ENCODE measurements at places on chromosomes 12 and 14. TPM values are rescaled to one million over a fixed set of nuclear protein-coding genes. Genes with fewer than 3 reads are reported as not detected.

BDKRB2 gene
- total RNA-seq, result 43.9 TPM

GRCh38 chr14:85296456-85297210, 233.3 kb upstream of the FLRT2 start:
- DNase-seq, result peak; percentile 49

P2RX2 gene
- not detected for total RNA-seq

DNA sequence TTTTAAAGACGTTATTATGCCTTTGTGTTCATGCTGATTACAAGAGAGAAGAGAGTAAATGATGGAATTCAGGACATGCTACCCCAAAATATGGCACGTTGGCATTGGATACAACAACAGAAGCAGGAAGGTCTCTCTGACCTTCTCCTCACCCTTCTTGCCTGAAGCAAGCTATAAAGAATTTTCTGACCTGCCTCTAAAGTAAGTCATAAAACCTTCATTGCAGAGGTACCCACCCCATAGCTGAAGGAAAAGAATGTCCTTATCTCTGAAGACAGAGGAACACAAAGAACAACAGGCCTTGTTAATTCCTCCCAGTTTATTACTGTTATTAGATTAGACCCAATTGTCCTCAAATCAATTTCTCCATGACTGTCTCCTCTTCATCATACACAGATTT, 176.2 kb downstream of the FBXL14 start:
- no peak for DNase-seq

DNA sequence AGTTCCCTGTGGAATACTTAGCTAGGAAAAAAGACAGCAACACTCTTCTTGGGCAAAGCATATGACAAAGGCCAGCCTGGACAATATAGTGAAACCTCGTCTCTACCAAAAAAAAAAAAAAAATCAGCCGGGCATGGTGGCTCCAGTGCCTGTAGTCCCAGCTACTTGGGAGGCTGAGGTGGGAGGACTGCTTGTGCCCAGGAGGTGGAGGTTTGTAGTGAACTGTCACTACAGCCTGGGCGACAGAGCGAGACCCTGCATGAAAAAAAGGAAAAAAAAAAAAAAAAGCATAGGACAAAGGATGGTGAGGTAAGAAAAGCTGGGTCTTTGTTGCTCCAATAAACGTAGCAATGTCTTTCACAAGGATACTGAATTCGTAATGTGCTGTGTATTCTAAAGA, 1.1 kb downstream of the TXNDC16 start:
- no peak for DNase-seq

DNA sequence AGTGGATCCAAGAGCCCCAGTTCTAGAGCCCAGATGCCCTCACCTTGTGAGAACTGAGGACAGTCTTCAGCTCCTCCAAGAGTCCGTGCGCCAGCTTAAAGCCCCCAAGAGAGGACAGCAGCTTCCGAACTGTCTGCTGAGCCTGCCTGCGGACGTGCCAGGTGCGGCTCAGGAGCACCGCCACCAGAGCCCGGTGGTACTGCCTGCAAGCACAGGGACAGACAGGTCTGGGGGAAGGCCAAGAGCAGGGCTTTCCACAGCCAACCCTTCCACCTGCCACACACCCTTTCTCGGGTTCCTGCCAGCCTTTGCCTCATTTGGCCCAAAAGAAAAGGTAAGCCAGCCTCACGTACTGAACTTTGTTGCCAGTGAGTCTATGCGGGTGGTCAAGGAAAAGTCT, 30.2 kb downstream of the GCN1 start:
- DNase-seq, result no peak

- no peak for DNase-seq
These were observed 13.5 kb upstream of the CMKLR1 start for GRCh38 chr12:108352591-108352990.

RFX4 gene
- not detected for total RNA-seq

TEX52 gene
- not detected for total RNA-seq

DNA sequence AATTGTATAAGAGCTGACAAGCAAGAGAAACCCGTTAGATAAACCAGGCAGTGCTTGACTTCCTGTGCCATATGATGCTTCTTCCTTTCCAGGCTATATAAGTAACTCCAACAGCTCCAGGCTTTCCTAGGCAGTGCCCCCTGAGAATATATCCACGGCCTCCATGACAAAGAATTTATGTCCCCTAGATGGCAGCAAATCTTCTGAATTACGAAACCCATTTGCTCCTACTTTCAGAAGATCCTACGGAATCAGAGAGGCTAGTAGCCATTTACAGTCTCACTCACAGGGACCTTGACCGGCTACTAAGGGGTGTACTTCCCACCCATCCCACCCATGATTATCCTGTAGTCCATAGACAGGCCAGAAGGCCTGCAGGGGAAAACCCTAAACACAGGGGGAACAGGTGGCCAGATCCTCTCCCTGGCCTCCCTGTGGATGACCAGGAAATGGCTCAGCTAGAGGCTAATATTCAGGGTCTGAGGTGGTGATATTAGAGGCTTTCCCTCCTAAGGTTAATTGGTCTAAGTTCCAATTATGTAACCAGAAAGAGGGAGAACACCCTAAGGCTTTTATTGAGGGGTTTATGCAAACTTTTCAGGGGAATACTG, 77.2 kb upstream of the DCD start:
- no peak for DNase-seq

- no peak for DNase-seq
These were observed 14.5 kb upstream of the GPR162 start for GRCh38 chr12:6807170-6807569.

DNA sequence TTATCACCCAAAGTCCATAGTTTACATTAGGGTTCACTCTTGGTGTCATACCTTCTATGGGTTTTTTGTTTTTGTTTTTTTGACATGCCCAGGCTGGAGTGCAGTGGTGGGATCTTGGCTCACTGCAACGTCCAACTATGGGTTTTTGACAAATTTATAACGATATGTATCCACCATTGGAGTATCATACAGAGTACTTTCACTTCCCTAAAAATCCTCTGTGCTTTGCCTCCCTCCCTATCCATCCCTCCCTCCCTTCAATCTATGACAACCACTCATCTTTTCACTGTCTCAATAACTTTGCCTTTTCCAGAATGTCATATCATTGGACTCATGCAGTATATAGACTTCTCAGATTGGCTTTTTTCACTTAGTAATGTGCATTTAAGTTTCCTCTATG, 139.0 kb upstream of the CCDC198 start:
- no peak for DNase-seq

DNA sequence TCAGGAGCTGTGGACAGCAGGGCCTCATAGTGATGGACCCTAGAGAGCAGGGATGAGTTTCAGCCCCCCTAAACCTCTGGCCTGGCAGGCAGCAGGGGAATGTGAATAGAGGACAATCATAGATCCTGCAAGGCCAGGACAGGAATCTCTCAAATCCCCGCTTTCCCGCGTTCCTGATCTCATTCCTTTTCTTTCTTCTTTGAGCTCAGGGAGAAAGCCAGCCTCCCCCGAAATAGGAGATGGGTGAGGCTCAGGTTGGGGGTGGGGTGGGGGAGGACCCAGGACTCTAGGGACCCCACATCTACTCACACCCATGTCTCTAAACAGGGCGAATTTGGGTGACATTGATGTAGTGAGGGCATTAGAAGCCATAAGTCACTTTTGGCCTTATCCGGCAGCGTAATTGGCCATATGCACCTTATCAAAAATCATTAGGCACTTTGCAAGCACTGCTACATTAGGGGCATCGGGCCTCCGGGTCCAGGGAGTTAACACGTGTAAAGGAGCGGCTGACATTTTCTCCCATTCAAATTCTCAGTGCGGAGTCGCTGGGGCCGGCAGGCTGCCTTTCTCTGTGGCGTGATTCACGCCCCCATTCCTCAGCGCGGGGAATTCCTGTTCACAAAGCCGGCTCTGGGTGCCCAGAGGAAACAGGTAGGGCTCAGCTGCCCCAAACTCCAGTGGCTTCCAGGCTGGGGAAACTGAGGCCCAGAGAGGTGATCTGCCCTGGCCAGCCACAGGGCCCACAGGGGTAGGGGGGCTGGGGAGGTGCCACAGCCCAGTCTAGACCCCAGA, 1.5 kb downstream of the LHX5 start:
- DNase-seq, result no peak

DNA sequence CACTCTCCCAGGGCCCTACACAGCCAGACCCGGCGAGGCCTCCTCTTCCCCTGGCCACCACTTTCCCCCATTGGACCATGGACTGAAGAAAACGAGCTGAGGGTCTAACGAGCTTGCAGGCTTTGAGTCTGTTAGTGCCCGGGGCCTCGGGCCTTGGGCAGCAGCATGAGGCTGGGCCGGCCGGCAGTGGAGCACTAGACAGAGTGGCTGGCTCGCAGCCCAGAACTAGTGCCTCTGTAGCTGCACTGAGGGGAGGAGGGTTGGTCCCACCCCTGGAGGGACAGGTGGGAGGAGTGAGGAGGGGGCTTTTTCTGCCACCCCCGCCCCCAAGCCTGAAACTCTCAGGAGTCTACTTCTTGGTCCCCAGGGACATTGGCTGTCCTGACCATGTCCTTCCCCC, 38.7 kb downstream of the SLC6A12 start:
- peak; percentile 17 for DNase-seq

GRCh38 chr14:36132826-36133225, 43.7 kb downstream of the PTCSC3 start:
- no peak for DNase-seq

MGP gene
- 2.0 TPM for total RNA-seq

DNA sequence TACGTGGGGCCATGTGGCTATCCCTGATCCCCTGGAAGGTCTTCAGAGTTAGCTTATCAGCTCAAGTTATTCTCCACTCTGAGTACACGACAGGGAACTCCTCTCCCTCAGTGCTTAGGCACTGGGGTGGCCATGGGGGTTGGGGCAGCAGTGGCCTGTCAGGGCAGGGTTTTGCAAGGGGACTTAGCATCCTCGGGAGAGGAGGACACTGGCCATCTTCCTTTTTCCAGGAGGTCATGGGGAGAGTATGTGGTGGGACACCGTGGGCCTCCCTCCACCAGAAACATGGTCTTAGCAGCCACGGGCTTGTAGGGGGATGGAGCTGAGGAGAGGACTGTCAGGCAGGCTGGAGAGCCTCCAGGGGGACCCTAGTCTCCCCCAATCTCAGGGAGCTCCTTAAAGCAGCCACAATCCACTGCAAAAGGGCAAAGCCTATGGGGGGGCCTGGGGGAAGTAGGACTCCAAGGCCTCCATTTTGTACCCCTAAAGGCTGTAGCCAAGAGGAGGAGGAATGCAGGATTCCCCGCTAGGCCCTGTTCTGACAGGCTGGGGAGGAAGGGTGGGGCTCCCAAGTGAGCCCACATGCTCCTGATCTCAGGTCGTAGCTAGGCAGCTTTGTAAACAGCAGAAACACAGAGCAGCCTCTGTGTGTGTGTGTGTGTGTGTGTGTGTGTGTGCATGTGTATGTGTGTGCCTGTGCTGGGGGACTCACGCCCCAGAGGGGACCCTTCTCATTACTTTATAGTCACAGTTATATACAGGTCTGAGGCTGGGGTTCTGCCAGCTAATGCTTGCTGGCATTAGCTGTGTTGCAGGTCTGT, 36.6 kb downstream of the KRT80 start:
- peak; percentile 59 for DNase-seq

DNA sequence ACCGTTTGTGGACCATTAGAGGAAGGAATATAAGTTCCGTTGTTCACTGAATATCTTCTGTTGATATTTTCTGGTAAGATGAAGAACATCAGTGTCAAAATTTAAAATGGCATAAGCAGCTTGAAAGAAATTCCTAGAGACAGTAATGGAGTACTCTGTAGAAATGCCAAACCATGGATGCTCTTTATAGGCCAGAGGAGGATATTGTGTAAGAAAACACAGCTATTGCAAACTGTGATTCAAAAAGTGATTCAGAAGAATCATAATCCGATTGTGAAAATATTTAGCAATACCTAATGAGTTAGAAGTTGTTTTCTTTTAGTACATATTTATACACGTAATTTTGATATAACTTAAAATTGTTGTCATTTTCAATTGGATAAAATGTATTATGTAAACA, 102.8 kb downstream of the SLC16A7 start:
- peak; percentile 94 for DNase-seq

DNA sequence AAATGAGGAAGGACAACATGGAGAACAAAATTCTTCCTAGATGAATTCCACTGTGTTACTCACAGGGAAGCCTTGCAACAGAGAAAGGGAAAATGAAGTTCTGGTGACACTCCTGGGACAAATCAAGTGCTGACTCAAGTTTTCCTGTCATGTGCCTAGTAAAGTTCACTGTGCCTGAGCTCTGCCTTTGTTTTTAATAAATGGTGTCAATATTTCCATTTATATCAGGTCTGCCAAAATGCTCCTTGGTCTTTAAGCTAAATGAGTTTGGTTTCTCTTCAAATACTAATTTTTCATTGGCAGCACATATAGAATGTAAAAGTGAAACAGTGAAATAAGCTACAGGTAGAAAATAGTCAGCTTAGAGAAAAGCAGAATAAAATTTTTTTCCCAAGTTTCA, 33.0 kb downstream of the HIGD1C start:
- DNase-seq, result peak; percentile 76

KIF5A gene
- total RNA-seq, result 0.51 TPM

- DNase-seq, result peak; percentile 54
These were observed 1.8 kb upstream of the ZBTB39 start for GRCh38 chr12:57008178-57008577.

DNA sequence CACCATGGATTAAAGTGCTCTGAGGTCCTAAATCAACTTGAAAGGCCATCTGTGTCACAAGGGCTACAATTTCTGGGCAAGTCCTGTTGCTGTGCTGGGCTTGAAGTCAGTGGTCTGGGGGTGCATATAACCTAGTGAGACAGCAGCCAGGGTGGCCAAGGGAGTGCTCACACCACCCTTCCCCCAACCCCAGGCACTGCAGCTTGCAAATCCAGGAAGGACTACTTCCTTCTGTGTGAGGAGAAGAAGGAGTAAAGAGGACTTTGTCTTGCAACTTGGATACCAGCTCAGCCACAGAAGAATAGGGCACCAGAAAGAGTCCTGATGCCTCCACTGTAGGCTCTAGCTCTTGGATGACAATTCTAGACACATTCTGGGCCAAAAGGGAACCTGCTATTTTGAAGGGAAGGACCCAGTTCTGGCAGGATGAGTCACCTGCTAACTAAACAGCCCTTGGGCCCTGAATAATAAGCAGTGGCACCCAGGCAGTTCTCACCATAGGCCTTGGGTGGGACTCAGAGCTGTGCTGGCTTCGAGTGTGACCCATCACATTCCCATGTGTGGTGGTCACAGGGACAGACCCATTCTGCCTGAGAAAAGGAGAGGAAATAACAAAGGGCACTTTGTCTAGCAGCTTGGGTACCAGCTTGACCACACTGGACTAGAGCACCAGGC, 32.6 kb upstream of the DHRS7 start:
- DNase-seq, result no peak

DNA sequence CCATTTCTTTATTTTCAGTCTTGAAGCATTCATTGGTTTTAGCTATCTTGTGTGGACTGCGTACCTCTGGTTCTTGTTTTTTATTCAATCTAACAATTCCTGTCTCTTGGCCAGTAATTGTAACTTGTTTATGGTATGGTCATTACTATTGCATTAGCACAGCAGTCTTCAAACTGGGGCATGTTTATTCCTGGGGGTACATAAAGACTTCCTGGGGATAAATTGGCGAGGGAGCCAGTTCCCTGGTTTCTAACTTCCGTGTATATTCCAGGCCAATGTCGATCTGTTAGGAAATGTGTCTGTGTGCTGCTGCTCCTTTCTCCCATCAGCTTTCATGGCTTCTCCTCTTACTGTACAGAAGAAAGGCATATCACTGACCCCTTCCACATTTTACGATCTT, 13.7 kb upstream of the EVL start:
- no peak for DNase-seq

GRCh38 chr14:88612981-88613380, 50.1 kb downstream of the ZC3H14 start:
- peak; percentile 12 for DNase-seq

Data from fibroblast of lung (primary cell).